ENCODE measurements at places on chromosomes 6 and 20.
A peak's percentile ranks its signal among the peaks of the same experiment; 100 is the strongest.

GRCh38 chr6:38876475-38876874, 161.4 kb downstream of the DNAH8 start:
- DNase-seq: peak; percentile 41
- peak overlapping the region; percentile 72 for H3K4me3 ChIP-seq
- H3K36me3 ChIP-seq: peaks cover 4% of the 10 kb centered on the region
- peaks cover 24% of the 10 kb centered on the region for H3K4me1 ChIP-seq
- peak overlapping the region; percentile 87 for H3K27ac ChIP-seq

- H3K36me3 ChIP-seq: peaks cover 3% of the 10 kb centered on the region
- DNase-seq: no peak
- H3K4me3 ChIP-seq: peak overlapping the region; percentile 3
- H3K27me3 ChIP-seq: no peaks in the 10 kb centered on the region
- H3K4me1 ChIP-seq: peaks cover 14% of the 10 kb centered on the region
- H3K27ac ChIP-seq: peak overlapping the region; percentile 36
These were observed 241.7 kb upstream of the TAB2 start for GRCh38 chr6:149075616-149076354.

- H3K27ac ChIP-seq: no peak overlapping the region
- H3K36me3 ChIP-seq: peaks cover under 1% of the 10 kb centered on the region
- peaks cover 3% of the 10 kb centered on the region for H3K27me3 ChIP-seq
- no peaks in the 10 kb centered on the region for H3K4me1 ChIP-seq
- H3K4me3 ChIP-seq: no peak overlapping the region
These were observed 434.2 kb downstream of the BCKDHB start for GRCh38 chr6:80540700-80541099.

- no peak overlapping the region for H3K4me3 ChIP-seq
- H3K36me3 ChIP-seq: no peaks in the 10 kb centered on the region
- DNase-seq: no peak
- H3K27me3 ChIP-seq: no peaks in the 10 kb centered on the region
- H3K27ac ChIP-seq: no peak overlapping the region
- no peaks in the 10 kb centered on the region for H3K4me1 ChIP-seq
These were observed 263.0 kb downstream of the PAX1 start for GRCh38 chr20:21968486-21968885.

- peak overlapping the region; percentile 76 for H3K27ac ChIP-seq
- H3K27me3 ChIP-seq: no peaks in the 10 kb centered on the region
- peaks cover 25% of the 10 kb centered on the region for H3K4me1 ChIP-seq
- H3K4me3 ChIP-seq: peak overlapping the region; percentile 71
These were observed 172.6 kb downstream of the CD83 start for GRCh38 chr6:14290041-14290771.

- peak overlapping the region; percentile 45 for H3K4me3 ChIP-seq
- peak overlapping the region; percentile 6 for H3K27ac ChIP-seq
- H3K27me3 ChIP-seq: no peaks in the 10 kb centered on the region
These were observed 138.9 kb downstream of the TMEM242 start for GRCh38 chr6:157184202-157185015.

- DNase-seq: no peak
- H3K36me3 ChIP-seq: peaks cover 20% of the 10 kb centered on the region
- peak overlapping the region; percentile 71 for H3K27ac ChIP-seq
- no peaks in the 10 kb centered on the region for H3K27me3 ChIP-seq
- H3K4me1 ChIP-seq: peaks cover 41% of the 10 kb centered on the region
- no peak overlapping the region for H3K4me3 ChIP-seq
These were observed 14.3 kb upstream of the RAB5IF start for GRCh38 chr20:36591281-36591680.

DNA sequence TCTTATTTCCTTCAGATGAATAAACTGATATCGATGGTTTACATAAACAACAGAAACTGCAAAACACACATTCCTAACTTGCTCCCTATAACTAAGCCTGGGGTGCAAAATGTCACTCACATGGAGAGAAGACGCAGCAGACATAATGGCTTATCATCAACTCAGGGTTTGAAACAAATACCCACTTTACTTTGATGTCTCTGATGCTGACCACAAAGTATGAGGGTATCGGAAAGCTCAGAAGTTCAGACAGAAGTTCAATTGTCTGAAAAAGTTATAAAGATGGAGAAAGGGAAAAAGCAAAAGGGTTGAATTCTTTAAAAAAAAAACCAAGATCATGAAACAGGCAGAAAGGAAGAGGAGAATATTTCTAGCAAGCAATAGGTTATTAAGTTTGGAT, 102.7 kb downstream of the FOXC1 start:
- H3K27ac ChIP-seq: no peak overlapping the region
- no peaks in the 10 kb centered on the region for H3K27me3 ChIP-seq
- no peak for DNase-seq
- H3K36me3 ChIP-seq: peaks cover 3% of the 10 kb centered on the region
- no peaks in the 10 kb centered on the region for H3K4me1 ChIP-seq

- H3K36me3 ChIP-seq: peaks cover 4% of the 10 kb centered on the region
- H3K4me3 ChIP-seq: peak overlapping the region; percentile 92
- H3K27ac ChIP-seq: peak overlapping the region; percentile 99
- H3K27me3 ChIP-seq: no peaks in the 10 kb centered on the region
- H3K4me1 ChIP-seq: peaks cover 33% of the 10 kb centered on the region
- DNase-seq: no peak
These were observed 3.7 kb upstream of the RNASET2 start for GRCh38 chr6:166959911-166960608.

DNA sequence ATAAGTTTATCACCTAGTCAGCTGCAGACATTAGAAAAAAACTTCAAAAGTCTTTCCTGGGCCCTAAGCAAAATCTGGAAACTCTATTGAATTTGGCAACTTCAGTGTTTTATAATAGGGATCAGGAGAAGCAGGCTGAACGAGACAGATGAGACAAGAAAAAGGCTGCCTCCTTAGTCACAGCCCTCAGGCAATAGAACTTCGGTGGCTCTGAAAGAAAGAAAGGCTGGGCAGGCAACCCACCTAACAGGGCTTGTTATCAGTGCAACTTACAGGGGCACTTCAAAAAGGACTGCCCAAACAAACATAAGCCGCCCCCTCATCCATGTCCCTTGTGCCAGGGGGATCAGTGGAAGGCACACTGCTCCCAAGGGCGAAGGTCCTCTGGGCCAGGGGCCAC, 657.9 kb upstream of the HS3ST5 start:
- no peaks in the 10 kb centered on the region for H3K27me3 ChIP-seq
- no peak for DNase-seq
- no peak overlapping the region for H3K27ac ChIP-seq
- no peak overlapping the region for H3K4me3 ChIP-seq

GRCh38 chr6:1910621-1911407, 301.1 kb downstream of the FOXC1 start:
- peaks cover 3% of the 10 kb centered on the region for H3K4me1 ChIP-seq
- H3K27me3 ChIP-seq: no peaks in the 10 kb centered on the region
- peaks cover 2% of the 10 kb centered on the region for H3K36me3 ChIP-seq
- no peak for DNase-seq
- no peak overlapping the region for H3K27ac ChIP-seq

DNA sequence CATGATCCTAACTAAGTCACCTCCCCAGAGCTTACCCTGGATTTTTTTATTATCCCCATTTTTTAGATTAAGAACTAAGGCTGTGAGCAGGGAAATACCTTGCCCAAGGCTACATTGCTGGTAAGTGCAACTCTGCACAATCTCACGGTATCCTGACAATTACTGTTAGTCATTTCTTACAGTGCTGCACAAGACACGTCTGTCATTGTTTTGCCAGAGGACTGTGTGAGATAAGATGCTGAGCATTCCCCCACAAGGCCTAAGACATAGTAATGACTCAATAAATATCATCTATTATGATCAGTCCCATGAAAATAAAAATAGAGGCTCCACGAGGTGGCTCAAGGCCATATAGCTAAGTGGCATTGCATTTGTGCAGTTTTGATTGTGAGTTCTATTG, 21.0 kb downstream of the PFDN4 start:
- no peak overlapping the region for H3K4me3 ChIP-seq
- no peak for DNase-seq
- no peak overlapping the region for H3K27ac ChIP-seq

- H3K36me3 ChIP-seq: no peaks in the 10 kb centered on the region
- no peaks in the 10 kb centered on the region for H3K4me1 ChIP-seq
- peak; percentile 19 for DNase-seq
- peaks cover 11% of the 10 kb centered on the region for H3K27me3 ChIP-seq
- no peak overlapping the region for H3K4me3 ChIP-seq
These were observed 26.4 kb downstream of the COL20A1 start for GRCh38 chr20:63319164-63320040.

- peaks cover 17% of the 10 kb centered on the region for H3K36me3 ChIP-seq
- peaks cover 2% of the 10 kb centered on the region for H3K4me1 ChIP-seq
- H3K27ac ChIP-seq: no peak overlapping the region
- no peaks in the 10 kb centered on the region for H3K27me3 ChIP-seq
These were observed 14.4 kb downstream of the MKKS start for GRCh38 chr20:10419550-10420133.

DNA sequence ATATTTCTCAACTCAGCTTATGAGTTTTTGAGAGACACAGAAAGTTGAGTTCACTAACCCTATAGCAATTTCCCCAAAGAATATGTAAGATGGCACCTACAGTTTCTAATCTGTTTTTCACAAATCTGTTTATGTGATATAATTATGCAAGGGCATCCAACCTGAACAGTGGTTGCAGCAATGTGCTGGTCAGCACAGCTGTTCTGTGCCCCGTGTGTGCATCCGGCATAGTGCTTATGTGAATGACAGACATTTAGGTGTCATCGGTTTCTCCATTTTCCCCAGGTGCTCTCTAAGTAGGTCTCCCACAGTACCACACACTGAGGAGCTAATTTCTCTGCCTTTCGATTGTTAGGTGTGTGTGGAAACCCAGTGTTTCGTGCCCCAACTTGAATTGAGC, 7.7 kb upstream of the BACH2 start:
- peaks cover 18% of the 10 kb centered on the region for H3K27me3 ChIP-seq
- no peak overlapping the region for H3K27ac ChIP-seq
- no peaks in the 10 kb centered on the region for H3K36me3 ChIP-seq
- peaks cover 5% of the 10 kb centered on the region for H3K4me1 ChIP-seq
- DNase-seq: no peak

DNA sequence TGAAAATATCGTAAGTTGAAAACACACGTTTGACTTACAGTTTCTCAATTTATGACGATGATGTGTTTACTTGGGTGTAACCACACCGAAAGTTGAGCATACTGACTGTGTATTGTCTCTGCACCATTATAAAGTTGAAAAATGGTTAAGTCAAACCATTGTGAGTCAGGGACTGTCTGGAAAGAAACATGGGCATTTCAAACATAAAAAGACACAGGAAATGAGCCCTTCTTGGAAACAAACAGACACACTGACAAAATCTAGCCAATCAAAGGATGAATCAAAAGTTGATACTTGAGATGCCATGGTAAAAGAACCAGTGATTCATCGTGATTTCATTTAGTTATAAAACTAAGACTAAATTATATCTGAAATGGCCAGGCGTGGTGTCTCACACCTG, 5.3 kb downstream of the POPDC3 start:
- peaks cover 39% of the 10 kb centered on the region for H3K27me3 ChIP-seq
- no peak overlapping the region for H3K4me3 ChIP-seq
- no peaks in the 10 kb centered on the region for H3K36me3 ChIP-seq
- DNase-seq: no peak
- no peak overlapping the region for H3K27ac ChIP-seq

GRCh38 chr20:54345301-54345724, 130.1 kb upstream of the DOK5 start:
- H3K27ac ChIP-seq: no peak overlapping the region
- H3K4me3 ChIP-seq: no peak overlapping the region
- no peaks in the 10 kb centered on the region for H3K4me1 ChIP-seq
- H3K27me3 ChIP-seq: no peaks in the 10 kb centered on the region
- no peak for DNase-seq
- H3K36me3 ChIP-seq: peaks cover 2% of the 10 kb centered on the region

DNA sequence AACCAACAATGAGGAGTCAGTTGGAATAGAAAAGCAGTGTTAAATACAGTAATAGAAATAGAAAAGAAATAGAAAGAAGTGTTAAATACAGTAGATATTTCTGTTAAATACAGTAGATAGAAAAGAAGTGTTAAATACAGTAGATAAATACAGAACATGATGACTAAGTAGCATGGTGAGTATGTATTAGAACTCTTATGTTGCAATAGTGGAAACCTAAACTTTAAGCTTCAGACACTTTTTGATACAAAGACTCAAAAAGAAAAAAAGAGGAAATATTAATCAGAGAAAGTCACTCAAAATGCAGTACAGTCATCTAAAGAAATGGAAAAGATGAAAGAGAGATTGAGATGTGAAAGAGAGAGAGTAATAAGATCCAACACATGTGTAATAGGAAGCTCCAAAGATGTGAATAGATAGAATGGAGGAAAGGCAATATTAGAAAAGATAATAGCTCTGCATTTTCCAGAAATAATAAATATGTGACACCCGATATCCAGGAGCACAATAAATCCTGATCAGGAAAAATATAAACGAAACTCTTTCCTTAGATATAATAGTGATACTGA, 131.5 kb upstream of the KCNK16 start:
- no peaks in the 10 kb centered on the region for H3K4me1 ChIP-seq
- no peak for DNase-seq
- no peak overlapping the region for H3K27ac ChIP-seq
- no peak overlapping the region for H3K4me3 ChIP-seq
- peaks cover 3% of the 10 kb centered on the region for H3K27me3 ChIP-seq

- H3K27ac ChIP-seq: peak overlapping the region; percentile 75
- H3K4me1 ChIP-seq: peaks cover 51% of the 10 kb centered on the region
- H3K4me3 ChIP-seq: no peak overlapping the region
- DNase-seq: no peak
- H3K27me3 ChIP-seq: no peaks in the 10 kb centered on the region
These were observed 141.3 kb downstream of the PREX1 start for GRCh38 chr20:48686238-48687116.

DNA sequence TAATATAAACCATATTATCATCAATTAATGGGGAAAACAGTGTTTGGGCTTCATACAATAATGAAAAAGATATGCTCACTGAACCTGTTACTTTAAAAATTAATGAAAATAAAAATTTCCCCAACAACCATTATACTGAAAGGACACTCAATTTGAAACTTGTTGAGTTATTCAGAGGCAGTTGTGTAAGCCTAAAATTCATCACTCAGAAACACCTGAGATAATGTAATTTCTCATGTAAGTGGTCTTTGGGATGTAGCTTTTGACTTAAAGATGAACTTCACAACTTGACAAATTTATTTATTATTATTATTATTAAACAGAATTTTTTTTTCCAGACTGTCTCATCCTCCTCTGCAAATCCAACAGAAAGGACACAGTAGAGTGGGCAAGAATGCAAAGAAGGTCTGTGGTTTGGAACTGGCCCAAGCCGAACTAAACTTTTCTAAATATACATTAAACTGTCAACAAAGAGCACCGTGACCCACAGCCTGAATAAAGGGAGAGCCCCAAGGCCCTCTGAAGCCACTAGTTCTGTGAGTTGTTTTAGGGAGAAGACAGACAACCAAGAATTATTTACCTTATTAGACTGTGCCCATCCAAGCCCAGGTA, 32.2 kb upstream of the HEY2 start:
- H3K27ac ChIP-seq: no peak overlapping the region
- no peaks in the 10 kb centered on the region for H3K36me3 ChIP-seq
- peaks cover 6% of the 10 kb centered on the region for H3K27me3 ChIP-seq
- DNase-seq: no peak
- peaks cover 10% of the 10 kb centered on the region for H3K4me1 ChIP-seq
